ENCODE measurements at places on chromosomes 16 and 17.

GRCh38 chr16:9630119-9630518 is 538.7 kb downstream of the HAPSTR1 start:
- DNase-seq = no peak

- no peak for DNase-seq
Measured at GRCh38 chr17:2150806-2151205, 95.9 kb downstream of the HIC1 start.

- DNase-seq = no peak
Measured at GRCh38 chr16:65816556-65816955, 549.9 kb upstream of the CDH5 start.

- DNase-seq = peak; percentile 71
Measured at GRCh38 chr17:48246612-48247011, 139.0 kb downstream of the SNX11 start.

DNA sequence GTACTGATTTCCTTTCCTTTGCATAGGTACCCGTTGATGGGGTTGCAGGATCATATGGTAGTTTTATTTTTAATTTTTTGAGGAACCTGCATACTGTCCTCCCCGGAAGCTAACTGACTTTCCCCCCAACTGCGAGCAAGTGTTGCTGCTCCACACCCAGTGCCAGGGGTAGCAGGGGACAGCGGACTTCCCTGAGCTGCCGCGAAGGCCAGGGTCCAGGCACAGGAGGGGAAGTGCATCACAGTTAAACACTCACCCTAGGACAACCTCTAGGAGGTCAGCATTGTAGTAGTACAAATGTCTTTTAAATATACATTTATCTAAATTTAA is 201.7 kb downstream of the NPIPB11 start:
- no peak for DNase-seq

DNA sequence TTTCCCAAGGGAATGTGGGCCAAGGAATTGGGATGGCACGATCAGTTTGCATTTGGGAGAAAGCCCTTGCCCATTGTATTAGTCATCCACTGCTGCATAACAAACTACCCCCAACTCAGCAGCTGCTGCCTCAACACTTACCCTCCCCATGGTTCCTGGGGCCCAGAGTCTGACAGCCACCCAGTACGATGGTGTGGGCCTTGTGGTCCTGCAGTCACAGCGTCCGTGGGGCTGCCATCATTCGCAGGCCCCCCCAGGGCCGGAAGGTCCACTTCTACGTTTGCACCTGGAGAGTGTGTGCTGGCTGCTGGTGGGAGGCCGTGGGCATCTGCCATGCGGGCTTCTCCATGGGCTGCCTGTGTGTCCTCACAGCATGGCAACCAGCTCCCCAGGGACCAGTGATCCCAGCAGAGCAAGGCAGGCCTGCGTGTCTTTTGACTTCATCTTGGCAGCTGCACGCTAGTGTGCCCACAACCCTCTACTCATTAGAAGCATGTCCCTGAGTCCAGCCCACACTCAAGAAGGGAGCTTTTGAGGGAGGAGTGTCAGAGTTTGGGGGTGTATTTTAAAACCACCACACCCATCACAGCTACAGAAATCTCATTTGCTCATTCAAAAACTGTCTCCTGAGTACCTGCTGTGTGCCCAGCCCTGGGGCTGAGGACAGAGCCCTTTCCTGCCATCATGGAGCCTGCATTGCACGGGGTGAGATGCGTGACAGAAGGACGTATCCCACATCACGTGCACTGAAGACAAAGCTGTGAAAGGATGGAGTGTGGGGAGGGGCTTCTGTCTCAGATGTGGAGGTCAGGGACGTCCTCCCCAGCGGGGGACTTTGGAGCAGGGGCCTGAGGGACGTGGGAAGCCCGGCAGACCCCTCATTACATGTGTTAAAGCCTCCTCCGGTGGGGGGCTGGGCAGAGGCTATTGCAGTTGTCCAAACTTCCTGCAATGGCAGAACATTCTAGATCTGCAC is 185.0 kb upstream of the ZNF469 start:
- no peak for DNase-seq

DNA sequence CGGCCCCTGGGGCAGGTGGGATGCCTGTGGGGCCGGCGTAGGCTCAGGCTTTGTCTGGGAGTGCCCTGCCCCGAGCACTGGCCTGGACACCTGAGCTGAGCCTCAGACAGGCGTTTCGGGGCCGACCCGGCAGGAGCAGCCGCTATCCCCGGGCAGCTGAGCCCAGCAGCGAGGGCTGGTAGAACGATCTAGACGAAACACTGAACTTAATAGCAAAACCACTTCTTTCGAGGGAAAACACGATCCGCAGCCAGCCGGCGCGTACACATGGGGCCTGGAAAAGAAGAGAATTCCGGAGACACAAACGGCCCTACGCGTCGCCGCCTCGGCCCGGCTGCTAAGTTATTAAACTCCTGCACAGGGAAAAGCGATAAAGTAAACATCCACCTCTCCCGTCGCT is 22.0 kb upstream of the SSTR5 start:
- no peak for DNase-seq

GRCh38 chr16:48537909-48538745 is 71.9 kb downstream of the N4BP1 start:
- peak; percentile 14 for DNase-seq

DNA sequence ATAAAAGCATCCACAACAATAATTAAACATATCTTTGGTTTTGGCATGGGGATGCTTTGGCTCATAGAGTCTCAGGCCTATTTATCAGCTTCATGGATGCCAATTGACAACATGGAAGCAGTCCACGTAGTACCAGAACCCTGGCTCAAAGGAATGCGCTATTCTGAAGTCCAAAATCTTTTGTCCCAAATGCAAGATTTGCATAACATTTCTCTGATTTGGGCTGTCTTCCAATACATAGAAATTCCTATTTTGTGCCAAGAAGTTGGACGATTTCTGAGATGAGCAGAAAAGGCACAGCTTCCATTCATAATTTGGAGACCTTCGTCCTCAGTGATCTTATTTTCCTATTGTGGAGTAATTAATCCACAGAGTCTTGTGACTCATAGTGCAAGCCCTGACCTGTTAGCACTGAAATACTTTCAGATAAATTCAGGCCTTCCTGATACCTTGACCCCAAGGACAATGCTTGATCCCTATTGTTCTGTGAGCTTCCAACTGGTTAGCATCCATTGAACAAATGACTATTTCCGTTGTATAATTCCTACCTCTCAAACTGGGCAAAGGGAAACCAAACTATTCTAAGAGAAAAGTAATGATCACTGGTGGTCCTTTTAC is 78.4 kb upstream of the CDH11 start:
- no peak for DNase-seq

GRCh38 chr17:32102172-32102571 is 40.1 kb upstream of the RHOT1 start:
- no peak for DNase-seq

DNA sequence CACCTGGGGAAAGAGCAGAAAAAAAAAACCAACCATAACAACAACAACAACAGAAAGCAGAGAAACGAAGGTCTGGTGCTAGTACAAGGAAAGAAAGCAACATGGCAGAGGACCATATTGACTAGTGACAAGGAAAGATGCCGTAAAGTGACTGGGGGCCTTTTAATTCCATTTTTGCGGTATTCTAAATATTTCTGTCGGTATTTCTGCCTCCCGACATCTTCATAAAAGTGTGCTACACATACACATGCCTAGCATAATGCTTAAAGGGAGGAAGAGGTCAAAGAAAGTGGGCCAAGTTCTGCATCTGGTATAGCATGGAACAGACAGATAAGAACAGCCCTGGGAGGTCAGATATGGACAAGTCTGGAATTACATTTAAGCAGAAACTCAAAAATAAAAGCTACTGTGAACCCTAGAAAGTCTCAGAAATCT is 19.5 kb upstream of the RNF43 start:
- DNase-seq = no peak

- DNase-seq = no peak
Measured at GRCh38 chr16:21990381-21990944, 10.5 kb downstream of the PDZD9 start.

DNA sequence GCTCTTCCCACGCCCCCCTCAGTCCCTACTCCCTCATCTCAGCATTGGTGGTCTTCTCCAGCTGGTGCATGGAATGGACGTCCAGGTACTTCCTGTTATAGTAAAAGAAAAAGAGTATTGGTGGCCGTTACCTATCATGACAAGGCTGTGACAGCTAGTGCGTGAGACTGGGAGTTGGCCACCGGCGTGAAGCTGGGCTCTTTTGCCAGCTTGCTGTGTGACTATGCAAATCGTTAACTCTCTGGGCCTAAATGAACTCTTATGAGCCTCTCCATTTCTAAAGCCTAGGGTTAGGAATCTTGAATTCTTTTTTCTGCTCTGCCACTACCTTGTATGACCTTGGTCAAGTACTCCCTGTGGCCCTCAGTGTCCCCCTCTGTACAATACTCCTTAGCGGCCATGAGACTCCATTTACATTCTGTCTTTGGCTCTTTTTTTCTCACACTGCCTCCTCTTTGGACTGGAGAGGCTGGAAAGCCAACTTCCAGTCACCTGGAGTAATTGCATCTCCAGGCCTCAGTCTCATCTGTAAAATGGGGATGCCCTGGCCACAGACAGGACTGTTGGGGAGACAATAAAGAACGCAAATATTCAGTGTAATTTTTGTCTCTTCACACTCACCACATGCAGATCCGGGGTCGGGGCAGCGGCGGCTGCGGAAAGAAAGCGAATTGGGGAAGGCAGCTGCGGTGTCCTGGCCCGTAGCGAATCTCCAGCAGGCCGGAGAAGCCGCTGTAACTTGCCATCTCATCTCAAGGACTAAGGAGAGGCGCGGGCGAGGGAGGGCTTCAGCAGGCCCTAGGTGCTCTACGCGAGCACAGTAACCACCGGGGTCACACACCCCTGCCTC is 1.1 kb downstream of the CFAP119 start:
- DNase-seq = no peak

- peak; percentile 49 for DNase-seq
Measured at GRCh38 chr16:20911361-20911760, 10.8 kb downstream of the LYRM1 start.

GRCh38 chr17:64628641-64629040 is 33.5 kb downstream of the SMURF2 start:
- DNase-seq = no peak

DNA sequence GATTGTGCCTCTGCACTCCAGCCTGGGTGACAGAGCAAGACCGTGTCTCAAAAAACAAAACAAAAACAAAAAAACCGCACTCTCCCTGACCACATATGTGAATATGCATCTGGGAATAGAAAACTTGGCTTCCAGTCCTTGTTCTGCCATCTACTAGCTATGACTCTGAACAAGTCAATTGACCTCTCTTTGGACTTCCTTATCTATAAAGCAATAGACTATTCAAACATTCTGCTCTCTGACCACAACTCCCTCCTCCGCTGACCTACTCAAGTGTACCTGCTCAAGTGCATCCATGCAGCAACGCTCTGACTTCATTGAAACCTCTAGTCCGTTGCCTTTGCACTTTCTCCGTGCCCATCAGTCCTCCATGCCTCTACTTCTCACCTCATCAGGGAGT is 52.6 kb upstream of the KDM6B start:
- DNase-seq = no peak

GRCh38 chr17:41415833-41416335 is 8.5 kb downstream of the KRT37 start:
- peak; percentile 66 for DNase-seq

DNA sequence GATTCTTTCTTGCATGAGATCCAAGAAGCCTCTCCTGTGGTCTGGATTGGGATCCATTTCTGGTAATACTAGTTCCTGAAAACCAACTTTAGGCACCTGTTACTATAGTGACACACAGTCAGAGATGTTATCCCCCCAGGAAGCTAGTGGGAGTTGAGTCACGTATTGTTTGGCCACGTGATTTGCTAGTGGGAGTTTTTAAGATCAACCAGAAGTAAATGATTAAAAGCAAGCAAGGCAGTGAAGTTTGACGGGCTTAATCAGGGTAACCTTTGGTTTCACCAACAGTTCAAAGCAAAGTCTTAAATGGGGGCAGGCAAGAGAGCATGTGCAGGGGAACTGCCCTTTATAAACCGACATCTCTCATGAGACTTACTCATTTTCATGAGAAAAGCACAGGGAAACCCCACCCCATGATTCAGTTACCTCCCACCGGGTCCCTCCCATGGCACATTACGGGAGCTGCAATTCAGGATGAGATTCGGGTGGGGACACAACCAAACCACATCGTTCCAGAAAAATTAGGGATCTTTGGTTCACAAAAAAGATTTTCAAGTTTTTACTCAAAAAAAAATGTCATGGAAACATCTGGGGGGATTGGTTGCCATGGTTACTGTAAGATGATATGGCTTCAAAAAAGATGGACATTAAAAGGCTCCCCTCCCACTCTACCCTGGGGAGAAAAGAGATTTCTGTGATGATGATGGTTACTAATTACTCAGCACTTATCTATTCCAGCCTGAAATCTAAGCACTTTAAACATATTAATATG is 483.1 kb upstream of the ERCC4 start:
- DNase-seq = peak; percentile 22

GRCh38 chr16:87276091-87276701 is 41.0 kb downstream of the C16orf95 start:
- DNase-seq = no peak

- DNase-seq = peak; percentile 29
Measured at GRCh38 chr17:13728781-13729180, 127.1 kb upstream of the HS3ST3A1 start.

DNA sequence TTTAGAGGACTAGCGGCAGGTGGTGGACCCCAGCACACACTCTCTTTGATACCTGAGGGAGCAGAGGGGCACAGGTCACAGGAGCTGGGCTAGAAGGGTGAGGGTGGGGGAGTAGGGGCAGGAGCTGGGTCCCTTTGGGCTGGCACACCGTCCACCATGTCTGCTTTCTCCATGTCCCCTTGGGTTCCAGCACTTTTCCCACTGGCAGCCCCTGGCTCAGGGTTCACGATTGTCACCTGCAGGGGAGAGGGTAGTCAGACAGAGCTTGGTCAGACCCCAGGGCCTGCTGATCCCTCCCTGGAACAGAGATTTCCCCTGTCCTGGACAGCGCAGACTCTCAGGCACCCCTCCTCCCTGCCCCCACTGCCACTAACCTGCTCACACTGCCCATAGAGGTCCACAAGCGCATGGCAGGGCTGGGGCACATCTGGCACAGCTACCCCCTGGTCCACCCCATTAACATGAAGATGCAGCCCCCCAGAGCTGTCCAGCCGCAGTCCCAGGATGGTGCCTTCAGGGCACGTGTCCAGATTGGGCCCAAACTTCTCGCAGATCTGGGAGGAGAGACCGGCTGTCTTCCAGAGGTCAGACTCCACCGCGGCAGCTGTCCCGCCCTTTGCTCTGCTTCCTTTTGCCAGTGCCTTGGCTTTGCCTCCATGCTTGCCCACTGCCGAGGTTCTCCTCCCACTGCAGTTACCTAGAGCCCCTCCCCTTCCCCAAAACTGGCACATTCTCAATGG is 3.1 kb upstream of the GPS2 start:
- DNase-seq = no peak

GRCh38 chr17:78180508-78180907 is 6.3 kb downstream of the TK1 start:
- no peak for DNase-seq
